LHCN-M2 (cell line): ENCODE measurements at places on chromosomes 6 and 20.

GRCh38 chr6:142320366-142320765 is 18.6 kb downstream of the ADGRG6 start:
- no peak for DNase-seq

DNA sequence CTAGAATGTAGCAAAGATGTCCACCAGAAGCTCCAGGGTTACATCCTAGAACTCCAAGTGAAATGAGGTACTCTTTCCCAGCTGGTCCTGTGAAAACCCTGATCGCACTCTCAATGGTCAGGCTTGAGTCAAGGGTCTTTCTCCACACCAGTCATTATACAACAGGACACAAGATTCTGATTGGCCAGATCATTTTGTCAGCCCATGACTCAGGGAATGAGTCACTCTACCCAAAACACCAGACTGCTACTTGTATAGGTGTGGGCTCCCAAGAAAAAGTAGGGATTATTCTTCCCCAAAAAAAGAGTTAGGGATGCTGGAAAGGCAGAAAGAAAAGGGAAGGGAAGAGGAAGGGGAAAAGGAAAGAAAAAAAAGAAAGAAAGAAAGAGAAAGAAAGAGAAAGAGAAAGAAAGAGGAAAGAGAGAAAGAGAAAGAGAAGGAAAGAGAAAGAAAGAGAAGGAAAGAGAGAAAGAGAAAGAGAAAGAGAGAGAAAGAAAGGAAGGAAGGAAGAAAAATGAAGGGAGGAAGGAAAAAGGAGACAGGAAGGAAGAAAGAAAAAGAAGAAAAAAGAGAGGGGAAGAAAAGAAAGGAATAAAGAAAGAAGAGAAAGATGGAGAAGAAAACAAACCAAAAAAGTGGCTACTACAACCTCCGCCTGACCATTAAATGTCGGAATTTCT is 30.5 kb downstream of the ANKEF1 start:
- peak; percentile 10 for DNase-seq

DNA sequence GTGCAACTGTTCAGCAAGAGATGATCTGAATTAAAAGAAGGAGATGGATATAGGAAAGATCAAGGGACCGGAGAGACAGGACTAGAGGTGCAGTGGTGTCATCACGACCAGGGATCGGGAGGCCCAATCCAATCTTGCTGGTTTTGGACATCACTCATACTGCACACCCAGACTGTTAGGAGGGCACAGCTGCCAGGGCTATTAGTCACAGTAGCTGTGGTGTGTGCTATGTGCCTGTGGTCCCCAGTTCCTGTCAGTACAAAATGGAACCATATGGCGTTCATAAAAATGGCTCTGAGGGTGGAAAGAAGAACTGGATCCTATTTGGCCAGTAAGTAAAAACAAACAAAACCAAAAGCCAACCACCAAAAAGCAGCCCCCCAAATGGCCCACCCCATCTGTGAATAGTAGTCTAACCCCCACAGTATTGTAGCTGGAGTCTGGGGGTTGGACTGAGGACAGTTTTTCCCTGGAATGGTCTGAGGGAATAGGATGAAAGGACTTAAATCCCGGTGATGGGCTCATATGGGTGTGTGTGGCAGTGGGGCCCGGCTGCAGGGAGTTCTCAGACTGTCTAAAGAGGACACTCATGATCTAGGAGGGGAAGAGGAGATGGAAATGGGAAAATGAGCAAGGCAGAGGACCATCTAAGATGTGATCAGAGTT is 9.3 kb upstream of the NNAT start:
- DNase-seq: peak; percentile 95

DNA sequence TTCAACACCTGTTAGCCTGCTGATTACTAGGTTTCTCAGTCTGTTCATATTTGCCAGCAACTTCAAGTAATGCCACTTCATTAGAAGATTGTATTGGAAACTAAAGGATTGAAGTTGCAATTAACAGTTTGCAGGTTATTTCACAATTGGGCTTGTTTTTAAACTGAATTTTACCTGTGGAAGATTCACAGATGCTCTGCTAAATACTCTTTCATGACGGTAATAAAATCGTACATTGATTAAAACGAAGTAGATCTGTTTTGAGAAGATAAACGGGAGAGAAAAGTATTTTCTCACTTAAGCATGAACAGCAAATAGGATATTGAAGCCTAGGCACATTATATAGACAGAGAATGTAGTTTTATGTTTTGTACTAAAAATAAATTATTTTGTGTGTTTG is 1.6 kb downstream of the RNF182 start:
- DNase-seq: no peak

DNA sequence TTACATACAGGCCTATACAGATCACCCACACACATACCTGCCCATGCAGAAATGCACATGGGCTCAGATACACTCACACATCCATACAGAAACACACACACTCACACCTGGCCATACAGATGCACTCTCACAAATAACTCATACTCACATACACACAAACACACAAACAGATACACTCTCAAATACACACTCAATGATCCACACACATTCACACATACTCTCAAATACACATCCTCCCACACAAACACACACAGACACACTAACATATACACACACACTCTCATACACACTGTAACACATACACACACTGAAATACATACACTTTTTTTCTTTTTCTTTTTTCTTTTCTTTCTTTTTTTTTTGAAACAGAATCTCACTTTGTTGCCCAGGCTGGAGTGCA is 90.7 kb downstream of the CDH22 start:
- DNase-seq: no peak

- DNase-seq: no peak
Measured at GRCh38 chr6:122511193-122511924, 39.8 kb upstream of the SERINC1 start.

- no peak for DNase-seq
Measured at GRCh38 chr6:134930463-134930862, 19.4 kb downstream of the ALDH8A1 start.

DNA sequence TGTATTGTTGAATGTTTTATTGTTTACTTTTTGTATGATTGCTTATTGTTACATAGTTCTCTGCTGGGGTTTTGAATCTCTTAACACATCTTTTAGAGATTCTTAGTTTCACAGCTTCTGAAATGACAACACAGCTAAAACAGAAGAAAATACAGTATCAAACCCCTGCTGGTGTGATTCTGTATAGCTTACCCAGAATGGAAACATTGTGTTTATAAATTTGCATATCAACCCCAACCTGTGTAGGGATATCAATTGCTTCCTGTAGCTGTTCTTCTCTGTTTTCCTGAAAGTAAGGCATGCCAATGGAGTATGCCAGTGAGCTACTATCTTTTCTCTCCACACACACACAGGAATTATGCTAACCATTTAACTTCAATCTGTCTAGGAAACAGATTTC is 64.3 kb upstream of the ID4 start:
- DNase-seq: no peak

GRCh38 chr6:123635144-123635543 is 1.6 kb downstream of the TRDN start:
- no peak for DNase-seq

- no peak for DNase-seq
Measured at GRCh38 chr6:157313531-157314467, 9.5 kb downstream of the TMEM242 start.

DNA sequence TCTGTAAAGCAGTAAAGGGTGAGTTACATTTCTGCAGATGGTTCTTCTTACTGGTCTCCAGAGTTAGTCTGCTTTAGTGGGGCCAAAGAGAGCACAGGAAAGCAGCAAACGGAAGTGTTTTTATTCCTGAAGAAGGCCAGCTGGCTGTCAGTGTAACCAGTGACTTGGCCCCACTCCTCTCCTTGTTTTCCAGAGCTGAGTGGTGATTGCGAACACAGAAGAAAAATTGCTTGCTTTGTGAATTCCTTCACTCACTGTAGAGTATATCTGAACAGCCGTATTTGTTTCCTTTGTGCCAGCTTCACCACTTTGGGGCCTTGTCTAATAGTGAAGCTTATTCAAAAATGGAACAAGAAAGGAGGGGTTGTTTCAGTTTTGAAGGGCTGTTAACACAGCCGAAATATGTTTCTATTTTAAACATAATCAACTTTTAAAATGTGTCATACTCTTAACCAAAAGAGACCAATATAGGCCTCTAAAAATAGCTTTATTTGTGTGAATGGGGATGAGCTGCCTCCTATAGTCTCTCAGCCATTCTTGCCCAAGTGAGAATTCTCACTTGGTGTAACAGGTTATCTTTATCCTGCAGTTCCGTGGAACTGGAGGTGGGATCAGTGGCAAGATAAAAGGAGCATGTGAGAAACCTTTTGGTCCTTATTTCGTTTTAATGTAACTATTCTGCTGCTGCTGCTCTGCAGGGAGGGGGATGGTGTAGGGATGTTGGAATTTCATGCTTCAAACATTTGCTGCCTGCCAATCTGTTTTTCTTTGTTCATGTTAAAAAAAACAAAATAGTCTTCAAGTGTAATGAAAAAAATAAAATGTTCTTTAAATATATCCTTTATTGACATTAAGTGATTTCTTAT is 37.8 kb downstream of the ZC2HC1B start:
- DNase-seq: no peak

- DNase-seq: no peak
Measured at GRCh38 chr20:58714923-58715351, 22.3 kb downstream of the NPEPL1 start.

DNA sequence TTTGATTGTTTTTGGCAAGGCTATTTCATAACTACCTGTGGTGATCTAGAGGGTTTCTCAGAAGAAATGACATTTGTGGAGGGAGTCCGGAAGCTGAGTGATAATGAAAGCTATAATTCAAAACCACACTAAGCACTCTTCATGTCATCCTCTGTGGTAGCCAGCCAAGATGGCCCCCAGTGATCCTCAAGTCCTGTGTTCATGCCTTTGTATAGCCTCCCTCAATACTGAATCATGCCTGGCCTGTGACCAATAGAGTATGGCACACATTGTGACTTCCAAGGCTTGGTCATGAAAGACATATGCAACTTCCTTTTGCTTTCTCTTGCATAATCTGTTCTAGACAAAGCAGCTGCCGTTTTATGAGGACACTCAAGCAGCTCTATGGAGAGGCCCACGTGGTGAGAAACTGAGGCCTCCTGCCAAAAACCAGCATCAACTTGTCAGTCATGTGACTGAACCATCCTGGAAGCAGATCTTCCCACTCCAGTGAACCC is 12.8 kb upstream of the DNAAF9 start:
- peak; percentile 91 for DNase-seq

DNA sequence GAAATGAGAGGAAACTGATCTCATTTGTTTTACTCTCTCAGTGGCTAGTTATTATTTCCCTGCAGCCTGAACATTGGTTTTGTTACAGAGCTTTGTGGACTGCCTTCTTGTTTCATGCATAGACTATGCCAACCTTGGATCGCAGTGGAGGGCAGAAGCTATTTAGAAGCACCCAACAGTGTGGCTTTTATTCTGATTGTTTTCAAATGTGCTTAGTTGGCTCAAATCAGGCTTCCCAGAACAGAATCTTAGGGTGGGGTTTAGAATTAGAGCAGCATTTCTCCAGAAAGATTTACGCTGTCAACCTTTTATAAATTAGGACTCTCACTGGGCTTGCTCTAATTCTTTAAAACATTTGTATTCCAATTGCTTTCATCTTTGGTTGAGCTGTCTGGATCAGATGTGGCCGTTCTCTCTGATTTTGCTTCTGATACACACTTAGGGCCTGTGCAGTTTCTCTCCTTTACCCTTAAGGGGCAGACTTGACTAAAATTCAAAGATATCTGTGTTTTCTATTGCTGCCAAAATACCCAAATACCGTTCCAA is 210.3 kb downstream of the BCKDHB start:
- DNase-seq: no peak

DNA sequence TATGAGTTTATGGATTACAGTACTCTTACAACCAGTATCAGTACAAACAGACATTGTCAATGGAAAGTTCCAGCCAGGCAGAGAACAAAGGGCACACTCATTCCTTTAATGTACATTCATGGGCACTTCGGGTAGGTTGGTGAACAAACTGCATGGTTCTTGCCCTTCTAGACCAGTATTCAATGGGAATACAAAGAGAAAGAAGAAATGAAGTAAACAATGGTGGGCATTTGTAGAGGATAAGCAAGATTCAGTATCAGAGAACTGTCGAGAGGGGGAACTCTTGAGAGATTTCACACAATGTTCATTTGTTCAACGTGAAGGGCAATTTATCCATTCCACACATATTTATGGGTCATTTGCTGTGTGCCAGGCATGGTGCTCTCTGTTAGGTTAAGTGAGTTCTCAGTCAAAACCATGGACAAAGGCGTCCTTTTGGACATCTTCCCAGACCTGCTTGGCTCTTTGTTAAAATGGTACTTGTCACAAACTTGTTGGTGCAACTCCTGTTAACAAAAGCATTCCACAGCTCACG is 714.8 kb downstream of the DHX35 start:
- no peak for DNase-seq

DNA sequence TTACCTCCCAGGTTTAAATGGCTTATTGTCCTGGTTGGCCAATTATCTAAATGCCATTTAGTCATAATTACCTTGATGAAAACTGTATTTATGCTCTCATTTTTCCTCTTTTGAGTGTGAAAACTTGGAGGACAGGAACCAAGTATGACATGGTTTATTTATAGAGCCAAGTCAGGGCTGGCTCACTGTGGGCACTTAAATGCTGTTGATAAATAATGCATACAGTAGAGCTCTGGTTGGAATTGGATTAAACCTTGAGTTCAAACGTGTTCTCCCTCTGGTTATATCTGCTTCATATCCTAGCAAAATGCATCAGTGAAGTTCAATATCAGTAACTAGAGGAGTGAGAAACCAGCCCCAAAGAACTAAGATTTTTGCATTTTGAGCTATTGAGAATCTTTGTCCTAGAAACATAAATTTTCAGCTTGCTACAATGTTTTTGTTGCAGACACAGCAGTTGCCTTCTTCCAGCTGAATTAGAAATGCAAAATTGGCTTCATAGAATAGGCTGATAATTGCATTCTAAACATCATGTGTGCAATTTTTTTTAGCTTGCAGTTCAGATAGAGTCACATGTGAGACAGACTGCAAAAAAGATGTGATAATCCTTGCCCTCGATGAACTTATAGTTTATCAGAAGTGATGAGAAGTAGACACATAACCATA is 255.8 kb downstream of the BTBD3 start:
- no peak for DNase-seq

DNA sequence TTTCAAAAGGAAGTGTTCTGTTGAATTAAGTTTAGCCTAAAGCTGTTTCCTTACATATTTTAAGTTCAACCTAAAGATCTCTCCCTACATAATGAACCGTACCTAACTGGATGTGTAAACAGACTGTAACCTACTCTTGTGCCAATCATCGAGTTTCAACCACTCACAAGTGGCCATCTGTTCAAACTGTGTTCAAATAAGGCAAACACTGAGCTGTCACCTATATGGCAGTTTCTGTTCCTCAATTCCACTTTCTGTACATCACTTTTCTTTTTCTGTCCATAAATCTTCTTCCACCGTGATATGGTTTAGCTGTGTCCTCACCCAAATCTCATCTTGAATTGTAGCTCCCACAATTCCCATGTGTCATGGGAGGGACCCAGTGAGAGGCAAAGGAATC is 428.6 kb downstream of the HACE1 start:
- no peak for DNase-seq

GRCh38 chr20:1087311-1087905 is 31.0 kb upstream of the PSMF1 start:
- DNase-seq: peak; percentile 90
